ENCODE measurements at places on chromosomes 16 and 17.

- DNase-seq: no peak
Measured at GRCh38 chr17:55783684-55784245, 32.9 kb downstream of the PCTP start.

DNA sequence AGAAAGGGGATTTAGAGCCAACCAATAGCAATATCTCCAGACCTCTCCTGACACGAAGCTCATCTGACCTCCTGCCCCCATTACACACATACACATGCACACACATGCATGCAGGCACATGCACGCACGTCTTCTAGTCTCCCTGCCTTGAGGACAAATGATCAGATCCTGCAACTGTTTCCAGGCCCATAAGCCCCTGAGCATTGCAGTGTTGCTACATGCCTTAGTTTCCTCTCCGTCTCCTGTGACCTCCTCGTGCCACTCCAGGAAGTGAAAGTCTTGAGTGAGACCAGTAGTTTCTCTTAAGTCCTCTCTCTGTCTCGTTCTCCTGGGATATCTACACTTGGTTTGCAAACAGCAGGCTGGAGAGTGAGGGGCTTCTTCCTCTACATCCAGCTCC, 8.2 kb downstream of the CIITA start:
- no peak for DNase-seq

DNA sequence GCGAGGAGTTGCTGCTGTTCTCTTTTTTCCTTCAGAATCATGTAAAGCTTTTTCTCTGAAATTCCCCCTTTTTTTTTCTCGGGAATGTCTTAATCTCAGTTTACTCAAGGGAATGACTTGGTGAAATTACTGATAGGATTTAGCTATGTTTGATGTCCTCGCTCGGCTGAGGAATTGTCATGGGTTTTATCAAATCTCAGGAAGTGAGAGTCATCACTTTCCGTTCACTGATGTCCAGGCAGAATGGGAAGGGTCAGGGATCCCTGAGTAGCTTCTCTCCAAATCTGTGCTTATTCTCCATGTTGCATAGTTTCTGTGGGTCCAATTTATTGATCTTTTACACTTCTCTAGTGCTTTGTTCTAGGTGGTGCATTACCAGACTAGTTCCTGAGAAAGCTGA, 6.3 kb downstream of the IGSF6 start:
- no peak for DNase-seq

DNA sequence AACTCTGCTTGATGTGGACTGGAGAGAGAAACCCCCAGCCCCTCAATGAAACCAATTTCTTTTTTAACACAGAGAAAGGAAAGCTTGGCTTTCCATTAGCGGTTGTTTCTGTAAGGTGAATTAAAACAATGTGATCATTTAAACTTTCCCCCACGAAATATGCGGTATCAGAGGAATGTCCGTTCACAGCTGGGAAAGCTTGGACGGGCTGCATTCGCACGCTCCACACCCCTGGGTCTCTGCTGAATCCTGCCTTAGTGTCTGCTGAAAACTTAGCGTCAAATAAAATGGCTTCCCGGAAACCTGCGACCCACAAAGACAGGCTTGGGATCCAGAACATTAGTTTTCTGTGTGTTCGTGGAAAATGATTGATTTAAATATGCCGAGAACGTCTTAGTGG, 71.7 kb downstream of the C16orf95 start:
- no peak for DNase-seq

Data from NCI-H1092 treated with DMSO at 0.1 percent for 48 hours (cell line).